ENCODE measurements at places on chromosomes 7 and 10. TPM values are rescaled to one million over a fixed set of nuclear protein-coding genes. Genes with fewer than 3 reads are reported as not detected.
A peak's percentile ranks its signal among the peaks of the same experiment; 100 is the strongest.

GRCh38 chr10:100469756-100470155 lies 6.9 kb downstream of the WNT8B start:
- no peak for DNase-seq
- no peaks in the 10 kb centered on the region for H3K36me3 ChIP-seq
- no peaks in the 10 kb centered on the region for H3K4me1 ChIP-seq
- no peaks in the 10 kb centered on the region for H3K27me3 ChIP-seq
- H3K27ac ChIP-seq: no peak overlapping the region
- no peak overlapping the region for H3K4me3 ChIP-seq

DNA sequence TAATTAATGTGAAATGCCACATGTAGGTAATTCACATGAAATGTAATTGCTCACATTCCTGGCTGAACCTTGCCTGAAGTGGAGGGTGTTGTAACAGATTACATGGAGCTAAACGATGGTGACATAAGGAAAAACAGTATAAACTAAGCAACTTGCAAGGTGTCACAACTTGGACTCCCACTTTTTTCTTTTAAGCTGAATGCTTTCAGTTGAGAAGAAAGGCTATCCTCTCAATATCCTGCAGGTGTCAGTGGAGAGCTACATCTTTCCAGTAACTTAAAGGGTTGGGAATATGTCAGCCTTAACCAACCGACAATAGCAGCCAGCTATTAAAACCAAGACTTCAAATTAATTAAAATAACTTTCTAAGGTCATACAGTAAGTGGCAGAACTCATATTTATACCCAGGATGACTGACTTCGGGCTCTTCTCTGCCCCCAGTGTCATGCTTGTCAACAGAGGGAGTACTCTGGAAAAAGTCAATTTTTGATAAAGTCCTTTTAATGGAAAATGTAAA lies 33.7 kb downstream of the NRBF2 start:
- H3K4me1 ChIP-seq: no peaks in the 10 kb centered on the region

CCL24 gene
- not detected for total RNA-seq

RALA gene
- 25.0 TPM for total RNA-seq

GRCh38 chr10:118925404-118926071 lies 104.0 kb upstream of the NANOS1 start:
- no peaks in the 10 kb centered on the region for H3K4me1 ChIP-seq
- no peaks in the 10 kb centered on the region for H3K36me3 ChIP-seq
- H3K27me3 ChIP-seq: no peaks in the 10 kb centered on the region
- no peak overlapping the region for H3K4me3 ChIP-seq
- no peak overlapping the region for H3K27ac ChIP-seq

DNA sequence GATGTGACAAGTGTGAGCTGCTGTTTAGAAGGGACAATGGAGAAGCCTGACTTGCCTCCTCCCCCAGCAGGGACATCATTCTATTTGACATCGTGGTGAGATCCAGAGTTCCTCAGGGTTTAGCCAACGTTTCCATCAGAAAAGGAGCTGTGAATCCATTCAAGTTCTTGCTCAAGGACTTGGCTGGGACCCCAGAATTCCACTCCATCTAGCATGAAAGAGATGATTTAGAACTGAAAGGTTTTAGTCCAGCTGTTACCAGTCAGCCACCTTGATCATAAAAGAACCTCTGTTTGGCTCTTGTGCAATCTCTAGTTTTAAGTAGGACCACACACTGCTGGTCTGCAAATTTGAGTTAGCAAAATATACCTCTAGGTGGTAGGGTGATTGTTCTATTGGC lies 337.6 kb downstream of the FRMD4A start:
- H3K27ac ChIP-seq: peak overlapping the region; percentile 50
- no peaks in the 10 kb centered on the region for H3K36me3 ChIP-seq
- H3K27me3 ChIP-seq: no peaks in the 10 kb centered on the region
- H3K4me3 ChIP-seq: no peak overlapping the region

DNA sequence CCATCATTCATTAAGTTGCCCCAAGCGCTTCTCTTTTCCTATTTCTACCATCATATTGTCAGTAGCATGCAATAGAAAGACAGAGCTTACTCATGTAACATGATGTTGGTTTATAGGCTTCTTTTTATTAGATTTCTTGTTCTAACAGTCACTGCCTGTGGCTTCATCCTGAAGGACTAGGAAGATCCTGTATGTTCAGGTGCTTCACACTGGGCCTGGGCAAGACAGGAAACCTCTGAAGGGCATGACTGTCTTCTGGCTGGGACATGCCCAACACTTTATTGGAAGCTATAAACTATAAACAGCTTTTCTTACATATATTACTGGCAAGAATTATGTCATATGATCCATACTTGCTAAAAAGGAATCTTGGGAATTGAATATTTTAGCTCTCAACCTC lies 258.4 kb upstream of the AKR1E2 start:
- no peaks in the 10 kb centered on the region for H3K4me1 ChIP-seq
- no peaks in the 10 kb centered on the region for H3K36me3 ChIP-seq
- no peak for DNase-seq
- H3K27me3 ChIP-seq: no peaks in the 10 kb centered on the region

DNA sequence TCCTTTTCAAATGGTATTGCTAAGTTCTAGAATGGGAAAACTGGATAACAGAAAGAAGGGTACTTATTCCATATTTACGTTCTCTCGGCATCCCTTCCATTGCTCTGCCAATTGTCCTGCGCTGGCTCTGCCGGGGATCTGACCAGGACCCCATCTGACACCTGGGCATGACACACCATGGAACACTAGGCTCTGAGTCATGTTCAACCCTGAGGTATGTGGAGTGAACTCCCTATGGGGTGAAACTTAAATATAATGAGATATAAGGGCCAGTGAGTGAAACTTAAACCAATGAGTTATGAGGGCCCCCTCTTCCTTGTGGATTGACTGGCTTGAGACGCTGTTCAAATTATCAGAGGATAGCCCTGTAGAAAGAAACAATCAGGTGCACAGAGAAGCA lies 55.1 kb upstream of the ZEB1 start:
- no peaks in the 10 kb centered on the region for H3K4me1 ChIP-seq
- no peak overlapping the region for H3K4me3 ChIP-seq
- no peak for DNase-seq
- H3K27ac ChIP-seq: no peak overlapping the region
- no peaks in the 10 kb centered on the region for H3K36me3 ChIP-seq

CTTNBP2 gene
- total RNA-seq: 13.8 TPM

GPR26 gene
- not detected for total RNA-seq

DNA sequence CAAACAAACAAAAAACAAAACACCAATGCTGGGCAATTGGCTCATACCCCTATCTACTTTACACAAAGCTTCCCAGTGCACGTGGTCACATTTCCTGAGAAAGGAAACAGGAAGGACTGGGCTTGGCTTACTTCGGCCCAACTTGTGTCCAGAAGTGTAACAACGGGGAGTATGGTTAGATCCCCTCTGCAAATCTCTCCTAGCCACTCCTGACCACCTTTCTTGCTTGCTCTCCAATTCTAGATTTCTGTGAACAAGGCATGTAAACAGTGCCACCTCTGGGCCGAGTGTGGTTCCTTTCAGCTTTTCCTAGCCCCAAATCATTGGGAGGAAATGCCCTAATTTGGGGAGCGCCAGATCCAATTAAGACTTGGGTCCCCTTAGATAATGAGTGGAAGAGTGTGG lies 21.0 kb upstream of the FRAT2 start:
- no peak overlapping the region for H3K27ac ChIP-seq
- no peak overlapping the region for H3K4me3 ChIP-seq
- no peaks in the 10 kb centered on the region for H3K36me3 ChIP-seq
- DNase-seq: no peak
- no peaks in the 10 kb centered on the region for H3K4me1 ChIP-seq

DNA sequence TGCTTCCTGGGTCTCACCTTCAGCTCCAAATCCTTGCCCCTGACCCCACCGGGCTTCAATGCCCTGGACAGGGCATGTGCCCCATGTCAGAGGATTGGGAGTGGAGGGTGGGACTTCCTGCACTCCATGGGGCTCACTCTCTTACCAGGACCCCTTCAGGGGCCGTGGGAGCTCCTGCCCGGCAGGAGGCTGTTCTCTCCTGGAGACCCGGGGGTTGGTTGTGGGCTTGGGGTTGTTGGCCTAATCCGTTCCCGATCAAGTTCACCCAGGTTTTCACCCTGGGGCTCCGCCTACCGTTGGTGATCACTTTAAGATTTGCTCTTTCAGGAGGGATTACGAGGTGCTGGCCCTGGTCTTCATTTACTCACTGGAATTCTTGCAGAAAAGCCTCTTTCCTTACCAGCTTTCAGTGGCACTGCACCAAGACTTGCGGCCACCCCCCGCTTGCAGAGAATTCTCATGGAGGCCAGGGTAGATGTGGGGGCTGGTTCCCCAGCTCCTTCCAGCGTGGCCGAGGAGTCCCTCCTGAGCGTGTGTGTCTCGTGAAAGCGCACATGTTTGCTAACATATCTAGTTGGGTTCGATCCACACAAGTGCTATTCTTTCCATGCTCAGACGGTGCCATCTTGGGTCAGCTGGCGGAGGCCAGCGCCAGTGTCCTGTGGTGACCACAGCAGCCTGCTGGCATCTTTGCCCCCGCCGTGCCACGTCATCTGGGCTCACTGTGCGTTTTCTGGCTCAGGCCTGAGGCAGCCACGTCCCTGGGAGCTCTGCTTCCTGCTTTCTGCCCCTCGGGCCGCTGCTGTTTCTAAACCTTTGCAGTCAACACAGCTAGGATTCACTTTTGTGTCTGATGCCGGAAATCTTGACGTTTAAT lies 15.6 kb downstream of the PWWP2B start:
- peak overlapping the region; percentile 97 for H3K27ac ChIP-seq
- H3K4me1 ChIP-seq: peaks cover 2% of the 10 kb centered on the region
- DNase-seq: peak; percentile 72
- H3K27me3 ChIP-seq: no peaks in the 10 kb centered on the region

DNA sequence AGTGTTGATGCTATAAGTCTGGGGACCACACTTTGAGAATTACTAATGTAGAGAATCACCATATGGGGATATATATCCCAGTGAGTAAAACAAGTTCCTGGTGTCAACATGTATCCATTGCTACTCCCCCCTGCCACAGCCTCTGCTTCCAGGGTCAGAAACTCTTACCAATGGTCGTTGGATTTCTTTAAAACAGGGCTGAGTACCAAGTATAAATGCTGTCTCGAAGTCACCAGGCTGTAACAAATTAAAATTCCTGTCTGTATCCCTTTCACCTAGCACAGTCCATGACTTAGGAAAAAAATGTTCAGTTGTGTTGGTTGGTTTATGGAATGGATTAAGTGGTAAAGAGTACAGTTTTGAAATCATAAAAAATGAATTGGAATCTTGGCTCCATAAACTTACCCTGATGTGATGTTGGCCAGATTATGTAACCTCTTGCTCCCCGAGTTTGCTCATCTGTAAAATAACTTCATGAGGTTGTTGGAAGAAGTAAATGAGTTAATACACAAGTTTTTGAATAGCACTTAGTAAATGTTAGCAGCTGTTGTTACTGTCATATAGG lies 364.0 kb upstream of the LRGUK start:
- H3K27ac ChIP-seq: no peak overlapping the region
- no peak for DNase-seq
- H3K36me3 ChIP-seq: no peaks in the 10 kb centered on the region
- no peak overlapping the region for H3K4me3 ChIP-seq

DNA sequence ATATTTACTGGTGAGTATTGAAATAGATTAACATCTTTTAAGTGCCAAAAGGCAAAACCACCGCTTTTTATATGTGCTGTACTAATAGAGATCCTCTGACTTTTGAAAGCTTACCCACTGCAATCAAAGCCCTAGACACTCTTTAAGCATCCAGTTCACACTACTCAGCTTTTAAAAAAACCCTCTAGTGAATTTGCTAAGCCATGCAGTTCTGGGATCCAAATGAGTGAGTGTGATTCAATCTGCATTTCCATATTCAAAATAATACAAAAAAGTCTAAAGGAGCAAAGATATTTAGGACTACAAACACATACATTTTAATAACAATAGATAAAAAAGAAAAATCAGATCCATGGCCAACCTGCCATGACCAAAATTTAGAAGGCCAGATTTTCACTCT lies 288.2 kb downstream of the MAGI2 start:
- DNase-seq: no peak
- no peak overlapping the region for H3K27ac ChIP-seq
- no peaks in the 10 kb centered on the region for H3K36me3 ChIP-seq
- H3K4me3 ChIP-seq: no peak overlapping the region
- H3K27me3 ChIP-seq: no peaks in the 10 kb centered on the region

DNA sequence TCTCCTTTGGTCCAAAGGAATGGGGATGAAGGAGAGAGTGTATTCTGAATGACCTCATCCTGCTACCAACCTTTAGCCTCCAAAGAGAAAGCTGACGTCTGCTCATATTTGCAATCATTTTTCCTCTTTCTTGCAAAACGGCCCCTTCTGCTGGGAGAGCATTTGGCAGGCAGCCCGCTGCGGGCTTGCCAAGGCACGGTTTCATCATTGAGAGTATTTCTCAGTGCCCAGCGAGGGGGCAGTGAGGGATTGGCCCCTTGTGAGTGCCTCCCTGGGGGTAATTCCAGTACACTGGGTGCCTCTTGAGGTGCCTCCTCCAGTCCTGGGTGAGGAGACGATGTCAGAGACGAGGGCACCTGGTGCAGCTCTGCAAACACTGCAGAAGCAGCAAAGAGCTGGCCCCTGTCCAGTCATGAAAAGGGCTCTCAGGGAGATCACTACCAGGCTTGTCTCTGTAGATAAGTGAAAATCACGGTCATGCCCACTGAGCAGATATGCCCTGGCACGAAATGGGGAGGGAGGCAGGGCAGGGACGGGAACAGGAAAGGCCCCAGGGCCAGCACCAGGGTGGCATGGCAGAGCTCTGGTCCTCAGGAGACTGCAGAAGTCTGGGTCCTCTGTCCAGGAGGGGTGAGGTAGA lies 48.7 kb upstream of the SHH start:
- no peak for DNase-seq
- H3K4me1 ChIP-seq: no peaks in the 10 kb centered on the region
- H3K27me3 ChIP-seq: no peaks in the 10 kb centered on the region
- no peaks in the 10 kb centered on the region for H3K36me3 ChIP-seq
- H3K4me3 ChIP-seq: no peak overlapping the region
- H3K27ac ChIP-seq: no peak overlapping the region

OGDHL gene
- not detected for total RNA-seq

DNA sequence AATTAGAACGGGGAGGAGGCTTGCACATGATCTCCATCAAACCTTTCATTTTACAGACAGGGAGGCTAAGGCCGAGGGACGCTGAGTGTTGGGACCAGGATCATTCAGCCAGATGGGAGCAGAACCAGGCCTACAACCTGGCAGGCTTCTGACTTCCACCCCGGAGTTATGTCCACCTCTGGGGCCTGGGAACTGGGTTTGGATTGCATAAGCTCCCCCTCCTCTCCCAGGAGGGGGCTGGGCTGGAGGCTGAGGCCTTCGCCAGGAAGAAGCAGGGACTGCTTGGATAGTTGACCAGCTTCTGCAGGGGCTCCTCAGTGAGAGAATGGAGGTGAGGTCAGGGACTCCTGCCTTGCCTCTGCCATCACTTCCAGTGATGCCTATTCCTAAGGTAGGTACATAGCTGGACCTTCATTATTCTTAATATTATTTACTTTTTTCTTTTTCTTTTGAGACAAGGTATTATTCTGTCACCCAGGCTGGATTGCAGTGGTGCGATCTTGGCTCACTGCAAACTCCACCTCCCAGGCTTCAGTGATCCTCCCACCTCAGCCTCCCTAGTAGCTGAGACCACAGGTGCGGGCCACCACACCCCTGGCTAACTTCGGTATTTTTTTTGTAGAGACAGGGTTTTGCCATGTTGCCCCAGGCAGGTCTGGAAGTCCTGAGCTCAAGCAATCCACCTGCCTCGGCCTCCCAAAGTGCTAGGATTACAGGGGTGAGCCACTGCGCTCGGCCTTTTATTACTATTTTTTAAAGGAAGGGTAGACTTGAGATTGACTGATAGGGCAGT lies 1.3 kb downstream of the SNX10 start:
- peak overlapping the region; percentile 59 for H3K4me3 ChIP-seq
- H3K4me1 ChIP-seq: no peaks in the 10 kb centered on the region
- H3K27me3 ChIP-seq: no peaks in the 10 kb centered on the region
- no peak overlapping the region for H3K27ac ChIP-seq
- DNase-seq: peak; percentile 33

EVX1 gene
- not detected for total RNA-seq

STYXL1 gene
- total RNA-seq: 27.5 TPM

ASAH2B gene
- total RNA-seq: 2.6 TPM

Data from breast epithelium (tissue), 4 donors.